Stimulated activated naive B cell treated with anti-CD40 and anti-IgM and Interleukin-4, amounts not matched to agents 10 μg/mL and 1 μg/mL and 100 μg/mL, for 72 hours (primary cell): ENCODE measurements at places on chromosomes 4 and X.

DNA sequence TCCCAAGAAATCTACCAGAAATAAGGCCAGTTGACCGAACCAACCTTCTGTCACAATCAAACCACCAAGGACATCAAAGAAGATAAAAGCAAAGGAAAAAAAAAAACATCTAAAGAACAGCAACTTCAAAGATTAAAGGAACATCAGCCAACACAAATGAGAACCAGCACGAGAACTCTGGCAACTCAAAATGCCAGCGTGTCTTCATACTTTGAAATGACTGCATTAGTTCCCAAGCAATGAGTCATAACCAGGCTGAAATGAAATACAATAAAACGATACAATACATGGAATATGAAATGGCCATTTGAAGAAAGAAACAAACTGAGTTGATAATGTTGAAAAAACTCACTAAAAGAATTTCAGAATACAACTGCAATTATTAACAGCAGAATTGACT lies 611.6 kb upstream of the GRIA3 start:
- H3K27me3 ChIP-seq, result no peaks in the 10 kb centered on the region
- no peaks in the 10 kb centered on the region for H3K36me3 ChIP-seq
- no peak overlapping the region for H3K27ac ChIP-seq
- no peak overlapping the region for H3K4me3 ChIP-seq

DNA sequence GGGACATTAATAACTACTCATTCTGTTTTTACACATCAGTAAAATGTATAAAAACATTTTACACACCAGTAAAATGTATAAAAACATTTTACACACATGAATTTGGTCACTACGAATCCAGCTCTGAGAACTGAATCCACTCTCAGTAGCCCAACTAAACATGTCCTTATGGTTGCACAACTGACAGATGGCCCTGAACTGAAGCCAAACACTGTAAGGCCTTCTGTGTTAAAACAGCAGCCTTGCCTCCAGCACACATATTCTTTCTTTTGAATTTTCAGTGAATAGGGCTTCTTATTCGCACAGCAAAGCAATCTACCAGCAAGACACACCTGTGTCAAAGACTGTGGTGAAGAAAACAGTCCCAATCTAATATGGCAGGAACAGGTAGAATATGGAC lies 169.9 kb upstream of the FMR1 start:
- no peaks in the 10 kb centered on the region for H3K36me3 ChIP-seq
- no peaks in the 10 kb centered on the region for H3K27me3 ChIP-seq
- no peak overlapping the region for H3K4me3 ChIP-seq
- H3K4me1 ChIP-seq, result no peaks in the 10 kb centered on the region
- H3K27ac ChIP-seq, result no peak overlapping the region
- no peak for DNase-seq

GRCh38 chrX:148416931-148417330 lies 83.5 kb upstream of the AFF2 start:
- no peak overlapping the region for H3K4me3 ChIP-seq
- DNase-seq, result no peak
- no peaks in the 10 kb centered on the region for H3K27me3 ChIP-seq

- no peaks in the 10 kb centered on the region for H3K36me3 ChIP-seq
- no peaks in the 10 kb centered on the region for H3K27me3 ChIP-seq
- H3K27ac ChIP-seq, result no peak overlapping the region
- no peak for DNase-seq
- peaks cover 14% of the 10 kb centered on the region for H3K4me1 ChIP-seq
- no peak overlapping the region for H3K4me3 ChIP-seq
Measured at GRCh38 chrX:112731793-112732192, 52.1 kb upstream of the LHFPL1 start.

DNA sequence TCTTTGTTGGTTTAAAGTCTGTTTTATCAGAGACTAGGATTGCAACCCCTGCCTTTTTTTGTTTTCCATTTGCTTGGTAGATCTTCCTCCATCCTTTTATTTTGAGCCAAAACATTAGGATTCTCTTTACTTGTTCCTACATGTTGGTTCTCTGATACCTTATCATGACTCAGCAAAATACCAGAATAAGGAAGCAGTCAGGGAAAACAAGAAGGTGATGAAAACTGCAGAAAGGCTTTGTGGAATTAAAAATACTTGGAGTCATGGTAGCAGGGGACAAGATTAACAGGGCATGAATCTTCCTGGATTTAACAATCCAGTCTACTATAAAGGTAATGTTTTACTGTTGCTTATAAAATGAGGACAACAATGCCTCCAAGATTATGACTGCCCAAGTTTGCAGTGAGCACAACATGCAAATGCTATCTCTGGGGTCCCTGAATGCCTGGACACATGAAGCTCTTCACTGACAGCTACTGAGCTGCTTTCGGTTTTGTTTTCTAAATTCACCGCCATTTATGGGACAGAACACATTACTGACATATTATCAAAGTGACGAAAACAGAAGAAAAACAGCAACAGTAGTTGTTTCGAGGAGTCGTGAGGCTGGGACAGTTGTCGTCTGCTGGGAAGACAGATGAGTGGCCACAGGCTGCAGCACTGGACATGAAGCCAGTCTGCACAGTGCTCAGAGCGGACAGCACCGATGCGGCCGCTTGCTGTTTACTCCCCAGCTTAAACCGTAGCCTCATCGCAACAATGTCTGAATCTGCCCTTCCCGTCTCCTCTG lies 174.5 kb upstream of the DKK2 start:
- H3K27ac ChIP-seq, result no peak overlapping the region
- H3K27me3 ChIP-seq, result no peaks in the 10 kb centered on the region
- no peak overlapping the region for H3K4me3 ChIP-seq
- DNase-seq, result no peak

GRCh38 chrX:55026143-55026542 lies 4.6 kb downstream of the ALAS2 start:
- peaks cover 4% of the 10 kb centered on the region for H3K36me3 ChIP-seq
- H3K4me3 ChIP-seq, result no peak overlapping the region
- H3K4me1 ChIP-seq, result no peaks in the 10 kb centered on the region
- no peak for DNase-seq

DNA sequence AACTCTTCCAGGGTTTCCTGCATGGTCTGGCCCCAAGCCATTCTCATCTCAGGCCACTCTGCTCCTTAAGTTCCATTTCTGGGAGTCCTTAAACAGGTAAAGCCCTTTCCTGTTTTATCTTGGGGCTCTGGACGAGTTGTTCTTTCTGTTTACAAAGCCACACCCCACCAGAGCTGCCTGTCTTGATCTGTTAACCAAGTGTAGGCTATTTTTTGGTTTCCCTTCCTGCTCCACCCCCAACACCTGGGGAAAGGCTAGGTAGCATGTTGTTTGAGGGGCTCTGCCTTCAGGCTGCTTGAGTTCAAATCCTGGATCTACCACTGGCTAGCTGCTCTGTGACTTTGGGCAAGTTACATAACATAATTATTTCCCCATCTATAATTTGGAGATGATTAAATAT lies 40.0 kb downstream of the ERVMER34-1 start:
- H3K4me3 ChIP-seq, result peak overlapping the region; percentile 97
- H3K4me1 ChIP-seq, result peaks cover 24% of the 10 kb centered on the region
- no peaks in the 10 kb centered on the region for H3K27me3 ChIP-seq
- no peak overlapping the region for H3K27ac ChIP-seq
- DNase-seq, result no peak
- H3K36me3 ChIP-seq, result peaks cover 38% of the 10 kb centered on the region

DNA sequence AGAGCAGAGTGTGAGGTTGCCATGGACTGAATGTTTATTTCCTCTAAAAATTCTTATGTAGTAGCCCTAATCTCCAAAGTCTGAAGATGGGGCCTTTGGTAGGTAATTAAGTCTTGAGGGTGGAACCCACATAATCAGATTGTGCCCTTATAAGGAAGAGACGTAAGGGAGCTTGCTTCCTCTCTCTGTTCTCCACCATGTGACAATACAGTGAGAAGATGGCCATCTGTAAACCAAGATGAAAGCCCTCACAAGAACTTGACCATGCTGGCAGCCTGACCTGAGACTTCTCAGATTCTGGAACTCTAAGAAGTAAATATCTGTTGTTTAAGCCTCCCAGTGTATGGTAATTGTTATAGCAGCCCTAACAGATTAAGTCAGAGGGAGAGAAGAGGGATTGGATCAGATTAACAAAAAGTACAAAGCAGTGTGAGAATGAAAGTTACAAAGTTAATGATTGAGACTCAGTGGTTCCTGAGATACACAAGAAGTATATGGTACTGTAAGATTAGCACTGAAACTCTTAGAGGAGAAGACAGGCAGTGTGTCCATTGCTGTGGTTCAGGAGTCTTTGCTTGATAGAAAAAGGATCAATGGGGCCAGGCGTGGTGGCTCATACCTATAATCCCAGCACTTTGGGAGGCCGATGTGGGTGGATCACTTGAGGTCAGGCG lies 82.5 kb upstream of the GC start:
- no peak overlapping the region for H3K27ac ChIP-seq
- no peak overlapping the region for H3K4me3 ChIP-seq
- no peak for DNase-seq

- H3K36me3 ChIP-seq, result peaks cover 18% of the 10 kb centered on the region
- H3K4me3 ChIP-seq, result no peak overlapping the region
- H3K27me3 ChIP-seq, result no peaks in the 10 kb centered on the region
- no peak for DNase-seq
Measured at GRCh38 chrX:153974726-153975286, 2.3 kb downstream of the TMEM187 start.

- no peak for DNase-seq
- peak overlapping the region; percentile 86 for H3K4me3 ChIP-seq
- H3K36me3 ChIP-seq, result peaks cover 25% of the 10 kb centered on the region
- peaks cover 19% of the 10 kb centered on the region for H3K4me1 ChIP-seq
Measured at GRCh38 chr4:183657564-183657963, 1.4 kb downstream of the RWDD4 start.

- H3K36me3 ChIP-seq, result no peaks in the 10 kb centered on the region
- no peak for DNase-seq
- no peaks in the 10 kb centered on the region for H3K4me1 ChIP-seq
- no peaks in the 10 kb centered on the region for H3K27me3 ChIP-seq
- no peak overlapping the region for H3K27ac ChIP-seq
Measured at GRCh38 chr4:107213880-107214279, 177.8 kb upstream of the DKK2 start.

DNA sequence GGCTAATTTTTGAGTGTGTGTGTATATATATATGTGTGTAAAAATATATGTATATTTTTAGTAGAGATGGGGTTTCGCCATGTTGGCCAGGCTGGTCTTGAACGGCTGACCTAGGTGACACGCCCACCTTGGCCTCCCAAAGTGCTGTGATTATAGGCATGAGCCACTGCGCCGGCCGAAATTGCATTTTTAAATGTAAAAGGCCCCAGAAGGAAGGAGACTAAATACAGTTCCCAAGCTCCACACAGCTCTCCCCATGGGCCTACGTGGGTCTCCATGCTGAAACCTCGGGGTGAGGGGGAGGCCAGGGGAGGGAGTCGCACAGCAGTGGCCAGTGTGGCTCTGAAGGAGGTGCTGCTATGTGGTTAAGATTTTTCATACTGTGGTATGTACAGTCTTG lies 12.8 kb upstream of the CDKN2AIP start:
- no peak overlapping the region for H3K27ac ChIP-seq
- H3K27me3 ChIP-seq, result peaks cover 8% of the 10 kb centered on the region
- H3K4me1 ChIP-seq, result peaks cover 2% of the 10 kb centered on the region
- DNase-seq, result no peak
- no peak overlapping the region for H3K4me3 ChIP-seq

- H3K36me3 ChIP-seq, result peaks cover 3% of the 10 kb centered on the region
- H3K27ac ChIP-seq, result no peak overlapping the region
- H3K4me3 ChIP-seq, result peak overlapping the region; percentile 23
- peaks cover 76% of the 10 kb centered on the region for H3K4me1 ChIP-seq
- peaks cover 18% of the 10 kb centered on the region for H3K27me3 ChIP-seq
Measured at GRCh38 chr4:26826721-26827120, 33.9 kb upstream of the STIM2 start.

DNA sequence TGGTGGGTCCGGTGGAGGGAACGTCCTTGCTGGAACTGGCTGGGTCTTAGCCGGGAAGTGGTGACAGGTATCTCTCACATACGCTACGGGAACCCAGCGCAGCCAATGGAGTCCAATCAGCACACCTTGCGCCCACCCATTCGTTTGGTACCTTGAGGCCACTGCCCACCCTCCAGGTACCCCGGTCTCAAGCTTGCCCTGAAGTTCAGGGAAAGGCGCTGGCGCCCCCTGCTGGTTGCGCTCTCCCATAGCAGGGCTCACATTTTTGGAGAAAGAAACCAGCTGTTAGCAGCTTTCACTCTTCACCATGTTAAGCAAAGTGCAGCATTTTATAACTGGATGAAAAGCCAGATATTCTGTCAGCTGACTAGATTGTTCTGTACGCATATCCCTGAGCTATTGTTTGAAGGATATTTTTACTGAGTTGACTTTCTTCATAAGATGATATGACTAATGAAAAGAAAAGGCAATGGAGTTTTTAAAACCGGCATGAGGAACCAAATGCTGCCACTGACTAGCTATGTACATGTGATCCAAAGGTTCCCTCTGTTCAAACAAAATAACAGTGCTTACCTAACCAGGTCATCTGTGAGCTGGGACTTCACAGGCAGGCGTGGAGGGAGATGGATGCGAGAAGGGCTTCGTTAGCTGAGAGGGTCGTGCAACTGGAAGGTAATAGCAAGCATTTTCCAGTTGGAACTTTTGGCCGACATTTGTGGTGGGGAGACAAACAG lies 43.7 kb downstream of the OTOP1 start:
- no peaks in the 10 kb centered on the region for H3K36me3 ChIP-seq
- DNase-seq, result no peak

GRCh38 chr4:8607603-8608481 lies 15.3 kb downstream of the CPZ start:
- DNase-seq, result no peak
- peaks cover 5% of the 10 kb centered on the region for H3K27me3 ChIP-seq
- no peaks in the 10 kb centered on the region for H3K36me3 ChIP-seq
- H3K4me3 ChIP-seq, result no peak overlapping the region

DNA sequence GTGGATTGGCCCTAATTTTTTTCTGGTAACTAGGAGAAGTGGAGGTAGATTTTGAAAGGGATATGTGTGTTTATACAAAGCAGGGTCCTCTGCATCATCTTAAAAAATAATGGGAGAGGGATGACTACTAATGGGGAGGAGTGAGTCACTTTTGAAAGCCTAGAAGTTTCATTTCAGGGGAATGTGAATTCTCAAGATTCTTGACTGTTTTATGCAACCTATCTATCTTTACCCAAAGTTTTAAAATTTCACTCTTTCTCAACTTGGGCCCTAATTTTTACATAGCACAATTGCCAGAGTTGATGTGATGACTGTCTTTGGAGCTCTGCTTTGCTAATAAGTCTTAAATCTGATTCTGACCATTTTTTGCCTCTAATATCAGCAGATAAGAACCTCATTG lies 445.2 kb downstream of the GRXCR1 start:
- no peak overlapping the region for H3K27ac ChIP-seq
- no peaks in the 10 kb centered on the region for H3K36me3 ChIP-seq
- DNase-seq, result no peak

DNA sequence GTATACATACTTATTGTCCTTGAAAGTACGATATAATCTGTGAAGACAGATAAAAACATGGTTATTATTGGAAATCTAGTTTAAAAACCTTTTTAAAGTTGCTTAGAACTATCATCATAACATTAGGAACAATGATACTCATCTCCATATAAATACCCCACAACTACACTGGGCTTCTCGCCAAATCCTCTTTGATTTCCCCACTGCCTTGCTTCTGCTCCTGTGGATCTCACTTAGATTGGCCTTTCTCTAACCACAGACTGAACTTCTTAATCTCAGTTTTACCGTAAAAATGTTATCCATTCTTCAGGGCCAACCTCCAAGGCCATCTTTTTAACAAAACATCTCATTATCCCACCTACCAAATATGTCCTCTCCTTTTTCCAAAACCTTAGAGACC lies 77.6 kb downstream of the PRKG2 start:
- DNase-seq, result no peak
- peaks cover 5% of the 10 kb centered on the region for H3K27me3 ChIP-seq
- H3K36me3 ChIP-seq, result no peaks in the 10 kb centered on the region
- H3K27ac ChIP-seq, result no peak overlapping the region

GRCh38 chr4:106502106-106502699 lies 133.6 kb upstream of the GIMD1 start:
- peaks cover 1% of the 10 kb centered on the region for H3K36me3 ChIP-seq
- peaks cover 7% of the 10 kb centered on the region for H3K4me1 ChIP-seq
- peaks cover 10% of the 10 kb centered on the region for H3K27me3 ChIP-seq
- no peak overlapping the region for H3K4me3 ChIP-seq
